CD4-positive, alpha-beta T cell treated with Interleukin-1 beta for 1 hour (primary cell): ENCODE measurements at places on chromosomes 3 and 15.

GRCh38 chr3:71305231-71306206 lies 278.0 kb downstream of the FOXP1 start:
- DNase-seq = peak; percentile 16

DNA sequence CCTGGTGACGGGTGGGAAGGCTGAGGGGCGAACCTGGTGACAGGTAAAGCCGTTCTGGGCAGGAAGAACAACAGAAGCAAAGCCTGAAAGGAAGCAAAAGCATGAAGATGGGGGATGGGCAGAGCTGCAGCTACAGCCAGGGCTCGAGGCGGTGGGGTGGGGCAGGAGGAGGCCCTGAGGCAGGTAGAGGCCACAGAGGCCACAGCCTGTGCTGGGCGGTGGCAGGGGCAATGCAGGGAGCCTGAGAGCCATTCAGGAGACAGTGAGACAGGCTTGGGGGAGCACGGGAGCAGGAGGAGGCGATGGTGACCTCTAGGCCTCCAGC lies 8.2 kb downstream of the PCSK6 start:
- no peak for DNase-seq

DNA sequence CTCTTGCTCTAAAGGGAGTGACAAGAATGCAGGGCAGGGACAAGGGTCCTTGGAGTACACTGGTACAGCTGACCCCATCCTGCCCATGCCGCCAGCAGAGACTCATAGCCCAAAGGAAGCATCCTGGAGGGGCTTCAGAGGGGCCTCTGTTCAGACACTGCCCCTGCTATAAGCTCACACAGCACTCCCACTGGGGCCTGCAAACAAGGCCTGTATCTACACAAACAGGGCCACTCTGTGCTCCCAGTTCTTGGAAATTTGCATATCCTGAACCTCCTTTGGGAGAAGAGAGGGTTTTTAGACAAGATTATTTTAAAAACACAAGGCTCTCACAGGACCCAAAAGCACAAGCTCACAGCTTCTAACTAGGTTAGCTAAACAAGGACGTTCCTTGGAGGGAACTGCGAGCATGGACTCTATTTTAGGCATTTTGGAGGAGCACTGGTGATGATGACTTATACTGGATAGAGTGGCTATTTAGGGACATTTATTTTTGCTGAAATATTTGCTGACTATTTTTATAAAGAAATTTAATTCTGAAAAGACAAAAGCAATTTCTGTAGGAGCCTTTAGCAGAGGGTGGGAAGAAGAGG lies 16.4 kb upstream of the ANKRD34C start:
- no peak for DNase-seq

DNA sequence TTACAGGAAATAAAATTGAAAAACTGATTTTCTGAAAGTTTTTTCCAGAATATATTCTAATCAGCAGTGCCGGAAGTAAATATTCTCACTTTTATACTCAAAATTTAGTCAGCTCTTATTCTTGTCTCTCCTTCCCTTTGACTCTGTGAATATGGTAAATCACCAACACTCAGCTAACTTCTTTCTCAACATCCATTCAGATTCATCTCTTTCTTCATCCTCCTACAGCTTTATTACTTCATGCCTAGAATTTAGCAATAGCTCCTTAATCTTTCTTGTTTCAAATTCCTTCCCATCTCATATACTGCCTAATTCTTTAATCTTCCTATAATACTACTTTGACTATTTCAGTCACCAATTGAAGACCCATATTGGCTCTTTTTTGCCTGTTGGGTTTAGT lies 67.9 kb downstream of the FGF7 start:
- no peak for DNase-seq

DNA sequence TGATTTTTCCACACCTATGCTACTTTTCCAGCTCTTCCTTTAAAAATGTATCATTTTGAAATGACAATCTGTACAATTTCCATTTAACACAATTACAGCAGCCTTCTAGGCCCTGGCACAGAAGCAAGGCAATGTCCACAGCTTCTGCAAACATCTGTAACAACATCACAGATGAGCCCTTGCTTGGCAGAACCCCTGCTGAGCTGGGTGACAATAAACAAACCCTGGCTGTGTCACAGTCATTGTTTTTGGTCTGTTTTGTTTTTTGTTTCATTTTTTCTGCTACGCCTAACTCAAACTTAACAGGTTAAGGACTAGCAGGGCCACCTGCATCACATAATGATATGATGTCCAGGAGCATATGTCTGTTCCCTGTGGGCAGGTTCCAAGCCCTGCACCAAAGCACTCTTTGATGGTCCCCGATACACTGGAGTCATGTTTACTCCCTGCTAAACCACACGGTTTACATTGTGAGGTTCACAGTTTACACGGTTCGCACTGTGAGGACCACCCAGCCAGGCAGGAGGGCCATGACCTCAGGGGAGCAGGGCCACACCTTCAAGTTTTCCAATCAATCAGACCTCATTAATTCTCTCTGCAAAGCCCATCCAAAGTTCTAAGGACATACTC lies 186.8 kb upstream of the CHRNA7 start:
- DNase-seq = no peak

DNA sequence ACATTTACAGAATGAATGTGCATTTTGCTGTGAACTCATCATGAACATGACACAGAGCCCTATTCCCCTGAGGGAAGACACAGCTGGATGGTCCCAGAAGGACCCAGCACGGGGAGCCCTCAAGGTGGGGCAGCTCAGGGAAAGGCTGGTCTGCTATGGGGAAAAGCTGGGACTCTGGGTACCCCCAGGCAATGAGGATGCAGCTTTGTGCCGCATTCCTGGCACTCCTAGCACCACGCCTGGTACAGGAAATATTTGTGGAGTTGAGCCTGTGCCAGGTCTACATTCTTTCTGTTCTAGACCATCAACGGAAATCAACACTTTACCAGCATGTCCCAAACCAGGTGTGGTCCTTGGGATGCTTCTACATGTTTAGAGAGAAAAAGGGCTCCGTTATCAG lies 74.0 kb downstream of the SRGAP3 start:
- no peak for DNase-seq

- DNase-seq = peak; percentile 25
Observed at GRCh38 chr15:40358471-40359353, 693 bp downstream of the DISP2 start.

DNA sequence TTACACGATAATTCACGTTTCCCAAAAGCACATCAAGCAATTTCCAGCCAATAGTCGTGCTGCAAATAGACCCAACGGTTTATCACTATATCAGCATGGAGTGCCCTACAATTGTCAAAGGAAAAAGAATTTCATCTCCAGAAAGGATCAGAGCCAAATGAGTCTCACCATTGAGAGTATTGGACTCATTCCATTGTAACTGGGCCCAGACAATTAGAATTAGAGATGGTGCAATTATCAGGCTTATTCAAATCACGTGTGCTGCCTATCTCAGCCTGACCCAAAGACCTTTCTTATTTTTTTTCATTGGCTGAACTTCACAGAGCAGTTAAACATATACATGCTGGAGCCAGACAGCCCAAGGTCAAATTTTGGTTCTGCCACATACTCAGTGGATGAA lies 87.0 kb upstream of the LRTM1 start:
- DNase-seq = no peak

GRCh38 chr3:113110267-113110666 lies 101.1 kb upstream of the BOC start:
- DNase-seq = no peak

- DNase-seq = no peak
Observed at GRCh38 chr3:96756516-96756915, 57.9 kb upstream of the EPHA6 start.

GRCh38 chr3:31680072-31680870 lies 147.5 kb downstream of the STT3B start:
- no peak for DNase-seq

DNA sequence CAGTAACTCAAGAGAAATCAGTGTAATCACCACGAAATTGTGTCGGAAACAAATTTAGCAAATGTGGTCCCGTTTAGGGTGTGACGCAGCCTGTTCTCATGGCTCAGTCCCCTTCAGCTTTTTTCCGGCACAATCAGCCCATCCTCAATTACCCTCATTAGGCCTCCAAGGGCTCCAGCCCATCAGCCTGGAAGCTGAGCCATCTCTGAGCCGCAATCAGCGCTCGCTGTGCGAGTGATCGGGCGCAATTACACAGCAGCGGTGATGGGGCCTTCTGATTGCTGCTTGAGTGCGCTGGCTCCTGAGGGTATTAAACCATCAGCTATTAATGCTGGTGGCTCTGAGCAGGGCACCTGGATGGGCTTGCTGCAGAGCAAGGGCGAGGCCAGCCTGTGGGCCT lies 55.6 kb downstream of the PLXNA1 start:
- DNase-seq = no peak
